Fibroblast of villous mesenchyme (primary cell): ENCODE measurements at places on chromosomes 16 and 17.

DNA sequence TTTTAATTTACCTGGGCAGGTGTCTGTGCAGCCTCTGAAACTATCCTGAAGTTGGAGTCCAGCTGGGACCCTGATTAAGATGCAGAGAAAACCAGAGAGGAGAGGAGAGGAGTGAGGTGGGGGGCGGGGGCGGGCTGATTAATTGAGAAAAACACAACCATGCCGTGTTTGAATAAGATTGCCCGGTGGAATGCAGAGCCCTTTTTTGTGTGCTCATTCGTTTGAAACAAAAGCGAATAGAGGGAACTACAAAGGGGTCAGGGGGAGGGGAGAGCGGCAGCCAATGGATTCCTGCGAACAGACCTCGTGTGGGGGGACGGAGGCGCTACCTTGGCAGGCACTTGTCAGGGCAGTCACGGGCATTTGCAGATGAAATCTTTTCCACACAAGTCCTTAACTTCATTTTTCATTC, 355.8 kb downstream of the SOX9 start:
- DNase-seq: no peak

- peak; percentile 12 for DNase-seq
These were observed 423.6 kb upstream of the CDH11 start for GRCh38 chr16:65545413-65545956.

- no peak for DNase-seq
These were observed 17.4 kb downstream of the ARHGAP27 start for GRCh38 chr17:45414990-45415881.

DNA sequence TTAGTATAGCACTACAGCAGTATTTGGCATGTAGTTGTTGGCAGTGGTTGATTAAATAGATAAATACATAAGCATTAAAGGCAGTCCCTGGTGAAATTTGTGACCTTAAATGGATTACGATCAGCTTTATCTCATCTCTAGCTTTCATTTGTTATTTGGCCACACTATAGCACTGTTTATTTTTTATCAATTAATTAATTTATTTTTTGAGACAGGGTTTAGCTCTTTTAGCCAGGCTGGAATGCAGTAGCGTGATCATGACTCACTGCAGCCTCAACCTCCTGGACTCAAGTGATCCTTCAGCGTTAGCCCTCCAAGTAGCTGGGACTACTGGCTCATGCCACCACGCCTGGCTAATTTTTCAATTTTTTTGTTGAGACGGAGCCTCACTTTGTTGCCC, 18.7 kb upstream of the ARHGAP17 start:
- peak; percentile 85 for DNase-seq

DNA sequence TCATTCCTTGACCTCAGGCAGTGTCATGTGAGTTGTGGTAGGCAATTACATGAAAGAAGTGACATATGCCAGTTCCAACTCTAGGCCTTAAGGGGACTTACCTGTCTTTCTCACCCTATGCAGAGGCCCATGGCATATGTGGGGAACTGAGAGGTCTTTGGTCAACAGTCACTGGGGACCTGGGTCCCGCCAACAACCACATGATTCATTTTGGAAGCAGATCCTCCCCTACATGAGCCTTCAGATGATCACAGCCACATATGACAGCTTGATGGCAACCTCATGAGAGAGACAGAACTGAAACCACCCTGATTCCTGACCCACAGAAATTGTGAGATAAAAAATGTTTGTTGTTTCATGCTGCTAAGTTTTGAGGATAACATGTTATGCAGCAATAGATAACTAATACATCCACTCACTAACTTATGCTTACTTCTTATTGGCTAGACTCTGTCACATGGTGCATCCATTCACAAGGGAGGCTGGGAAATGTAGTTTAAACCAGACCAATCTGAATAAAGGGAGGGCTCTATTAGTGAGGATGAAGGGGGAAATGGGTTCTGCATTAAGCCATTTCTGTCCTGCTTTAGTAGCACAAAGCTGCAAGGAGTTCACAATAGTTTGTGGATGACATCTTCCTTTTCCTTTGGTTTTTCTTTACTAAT, 298.2 kb downstream of the HAPSTR1 start:
- no peak for DNase-seq

GRCh38 chr17:51088287-51088686, 32.4 kb downstream of the SPAG9 start:
- no peak for DNase-seq

DNA sequence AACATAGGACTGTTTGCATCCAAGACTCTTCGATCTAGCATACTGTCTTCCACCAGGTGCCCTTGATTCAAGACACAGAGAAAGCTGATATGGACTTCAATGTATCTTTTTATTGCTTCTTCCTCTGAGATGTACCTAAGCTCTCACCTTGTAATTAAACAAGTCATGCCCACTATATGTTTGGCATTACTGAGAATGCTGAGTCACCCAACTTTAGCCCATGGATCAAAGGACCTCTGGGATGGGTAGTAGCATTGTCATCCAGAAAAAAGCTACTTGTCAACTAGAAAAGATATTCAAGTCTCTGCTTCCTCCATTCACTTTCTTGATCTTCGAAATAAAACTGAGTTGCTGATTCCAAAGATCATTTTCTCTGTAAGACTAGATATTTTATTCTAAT, 37.8 kb downstream of the CDH8 start:
- no peak for DNase-seq

GRCh38 chr16:30697264-30698138, 1.5 kb upstream of the SRCAP start:
- no peak for DNase-seq

DNA sequence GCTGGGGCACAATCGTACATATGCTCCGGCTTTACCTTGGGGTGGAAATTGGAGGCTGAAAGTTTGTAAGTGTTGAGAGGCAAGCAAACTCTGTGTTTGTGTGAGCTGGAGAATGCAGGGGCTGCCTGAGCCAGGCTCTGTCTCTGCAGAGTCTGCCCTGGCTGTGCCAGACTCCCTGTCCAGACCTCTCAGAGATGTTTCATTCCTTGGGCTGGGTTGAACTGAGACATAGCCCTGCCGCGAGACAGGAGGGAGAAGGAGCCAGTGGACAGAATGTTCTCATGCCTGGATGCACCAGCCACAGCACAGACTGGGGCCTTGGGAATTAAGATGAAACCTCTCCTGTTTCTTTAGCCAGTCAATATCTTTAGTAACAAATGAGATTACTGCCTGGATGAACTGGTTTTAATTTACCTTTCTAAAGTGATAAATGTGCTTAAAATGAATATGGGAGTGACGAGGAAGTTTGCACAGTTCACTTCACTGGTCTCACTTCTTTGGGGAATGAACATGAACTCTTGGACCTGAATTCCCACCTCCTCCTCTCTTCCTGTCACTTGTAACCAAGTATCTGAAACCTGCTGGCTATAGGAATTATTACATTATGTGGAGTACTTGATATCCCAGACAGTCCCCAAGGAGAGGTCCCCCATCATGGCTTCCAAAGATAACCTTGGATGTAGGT, 40.1 kb downstream of the YPEL2 start:
- peak; percentile 71 for DNase-seq
